ENCODE measurements at places on chromosomes 16 and 17. TPM values are rescaled to one million over a fixed set of nuclear protein-coding genes. Genes with fewer than 3 reads are reported as not detected.

DNA sequence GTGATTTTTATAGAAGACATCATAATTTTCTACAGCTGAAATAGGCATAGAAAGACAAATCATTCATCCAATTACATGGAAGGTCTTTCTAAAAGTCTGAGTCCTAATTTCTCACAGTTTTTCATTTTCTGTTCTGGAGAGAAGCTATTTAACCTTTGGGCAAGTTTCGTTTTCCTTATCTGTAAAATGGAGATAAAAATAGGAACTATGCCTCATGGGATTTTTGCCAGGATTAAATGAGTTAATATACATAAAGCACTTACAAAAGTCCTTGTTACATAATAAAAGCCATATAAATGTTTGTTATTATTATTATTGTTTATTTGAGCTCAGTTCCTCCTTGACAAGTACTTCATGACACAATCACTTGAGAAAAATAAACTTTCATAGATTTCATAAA, 121.4 kb downstream of the SKAP1 start:
- no peak for DNase-seq

DNA sequence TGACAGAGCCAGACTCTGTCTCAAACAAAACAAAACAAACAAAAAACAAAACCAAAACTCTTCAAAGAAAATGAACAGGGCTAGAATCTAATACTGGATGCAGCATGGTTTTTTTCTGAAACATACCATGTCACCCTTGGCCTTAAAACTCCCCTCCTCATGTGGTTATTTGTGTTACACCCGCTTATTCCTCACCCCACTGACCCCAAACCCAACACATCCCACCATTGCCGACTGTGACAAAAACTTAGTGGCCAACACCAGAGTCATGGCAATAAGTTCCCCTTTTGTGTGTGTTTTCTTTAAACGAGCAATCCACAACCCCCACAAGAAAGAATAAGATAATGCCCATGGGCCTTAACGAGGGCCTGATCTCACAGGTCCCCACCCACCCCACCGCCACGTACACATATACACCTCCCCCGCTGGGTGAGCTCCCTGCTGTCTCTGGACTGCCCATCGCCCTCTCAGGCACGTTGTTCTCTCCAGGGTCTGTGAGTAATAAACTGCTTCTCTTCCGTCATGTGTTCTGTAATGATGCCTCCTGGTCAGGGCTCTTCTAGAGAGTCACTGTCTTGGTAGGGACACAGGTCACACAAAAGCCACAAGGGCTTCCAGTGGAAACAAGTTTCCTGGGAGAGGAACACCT, 16.8 kb upstream of the ENGASE start:
- no peak for DNase-seq

GRCh38 chr17:75542728-75543336, 17.3 kb downstream of the LLGL2 start:
- no peak for DNase-seq

CACNG4 gene
- total RNA-seq = 5.1 TPM
